ENCODE measurements at places on chromosomes 4 and X. TPM values are rescaled to one million over a fixed set of nuclear protein-coding genes. Genes with fewer than 3 reads are reported as not detected.

FAT1 gene
- total RNA-seq: 86.4 TPM

PDE6B gene
- 0.88 TPM for total RNA-seq

SCD5 gene
- total RNA-seq: 1.9 TPM

SH3BP2 gene
- total RNA-seq: 32.6 TPM

- peak; percentile 83 for ATAC-seq
Measured at GRCh38 chr4:71231129-71232055, 107.4 kb upstream of the SLC4A4 start.

DNA sequence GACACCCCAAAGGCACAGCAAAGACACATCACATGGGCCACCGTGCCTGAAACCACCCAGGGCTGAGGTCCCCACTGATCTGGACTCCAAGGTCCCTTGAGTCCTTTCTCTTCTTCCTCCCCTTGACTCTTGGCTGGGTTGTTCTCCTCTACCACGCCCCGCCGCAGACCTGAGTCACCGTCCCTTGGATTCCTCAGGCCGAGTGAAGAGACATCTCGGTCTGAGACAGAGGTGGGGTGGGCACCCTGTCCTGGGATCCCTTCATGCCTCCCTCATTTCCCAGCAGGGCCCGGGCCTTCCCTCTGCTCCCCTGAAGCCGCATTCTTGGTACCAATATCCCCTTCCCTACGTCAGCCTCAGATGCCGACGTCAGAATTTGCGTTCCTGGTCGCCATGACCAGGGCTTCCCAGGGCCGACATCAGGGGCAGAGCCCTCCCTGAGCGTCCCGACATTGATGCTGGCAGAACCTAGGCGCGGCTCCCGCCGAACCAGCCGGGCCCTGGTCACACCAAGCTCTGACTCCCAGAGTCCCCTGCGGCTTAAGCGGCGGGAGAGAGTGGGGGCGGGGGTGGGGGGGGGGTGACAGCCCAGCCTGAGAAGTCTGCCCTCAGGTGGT, 498 bp downstream of the MAGEA10 start:
- no peak for ATAC-seq

- no peak for ATAC-seq
Measured at GRCh38 chr4:114087596-114088230, 108.3 kb upstream of the ARSJ start.

- ATAC-seq: no peak
Measured at GRCh38 chr4:66911880-66912279, 633.4 kb downstream of the CENPC start.

DNA sequence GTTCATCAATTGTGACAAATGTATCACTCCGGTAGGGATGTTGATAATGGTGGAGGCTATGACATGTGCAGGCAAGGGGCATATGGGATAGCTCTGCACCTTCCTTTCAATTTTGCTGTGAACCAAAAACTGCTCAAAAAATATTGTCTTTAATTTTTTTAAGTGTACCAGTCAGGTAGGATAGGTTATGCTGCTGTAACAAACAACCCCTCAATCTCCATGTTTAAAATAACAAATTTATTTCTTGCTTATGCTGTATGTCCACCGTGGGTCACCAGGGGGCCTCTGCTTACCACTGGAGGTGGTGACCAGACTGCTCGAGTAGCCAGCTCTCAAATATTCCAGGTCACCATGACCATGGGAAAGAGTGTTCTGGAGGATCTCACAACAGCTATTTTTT, 23.4 kb upstream of the MSX1 start:
- no peak for ATAC-seq

GRCh38 chr4:73964862-73965611, 16.8 kb downstream of the PF4 start:
- ATAC-seq: peak; percentile 17

DNA sequence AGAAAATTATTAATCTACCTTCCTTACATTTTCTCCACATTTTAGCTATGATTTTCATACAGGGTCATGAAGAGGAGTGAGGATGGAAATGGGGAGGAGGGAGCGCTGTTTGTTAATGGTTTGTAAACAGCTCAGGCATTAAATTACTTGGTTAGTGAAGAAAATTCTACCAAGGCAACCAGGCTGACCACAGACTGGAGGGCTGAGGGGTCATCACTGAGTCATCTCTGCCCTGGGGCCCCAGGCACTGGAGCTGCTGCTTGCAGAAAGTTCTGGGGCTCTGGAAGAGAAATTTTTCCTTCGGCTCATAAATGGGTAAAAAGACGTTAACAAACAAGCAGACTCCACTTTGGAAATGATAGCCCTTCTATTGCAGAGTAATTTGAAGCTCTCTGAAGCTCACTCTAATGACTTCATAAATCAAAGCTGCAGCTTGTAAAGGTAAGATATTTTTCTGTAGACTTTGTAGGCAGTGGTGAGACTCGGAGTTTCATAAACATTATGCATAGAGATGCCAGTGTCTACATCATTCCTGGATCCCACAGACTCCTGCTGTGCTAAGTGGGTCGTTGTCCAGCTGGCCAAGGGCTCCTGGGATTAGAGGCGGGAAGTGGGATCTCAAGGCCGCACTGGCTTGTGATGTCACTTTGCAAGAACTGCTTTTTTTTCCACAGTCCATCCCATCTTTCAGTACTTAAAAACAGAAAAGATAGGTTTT, 159.6 kb downstream of the PTTG2 start:
- ATAC-seq: no peak

DNA sequence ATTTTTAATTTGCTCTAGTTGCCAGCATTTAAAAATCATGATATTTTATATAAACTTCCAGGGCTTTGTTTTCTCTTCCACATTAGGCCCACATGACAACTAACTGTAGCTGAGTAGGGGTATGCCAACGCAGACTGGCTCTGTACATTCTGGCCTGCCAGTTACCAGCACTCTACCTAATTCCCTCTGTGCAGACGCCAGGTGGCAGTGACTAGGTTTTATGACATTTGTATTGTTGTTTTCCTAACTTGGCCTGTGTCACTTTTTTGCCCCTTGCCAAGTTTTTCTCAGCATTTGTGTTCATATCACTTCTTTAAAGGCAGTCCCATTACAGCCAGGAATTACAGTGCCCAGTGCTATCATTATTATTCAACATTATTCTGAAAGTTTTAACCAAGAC, 347.5 kb downstream of the NKX6-1 start:
- no peak for ATAC-seq

- no peak for ATAC-seq
Measured at GRCh38 chrX:110698696-110699095, 96.9 kb downstream of the CHRDL1 start.

GRCh38 chr4:57691370-57691769, 581.2 kb upstream of the IGFBP7 start:
- ATAC-seq: no peak

GRCh38 chr4:152454398-152455011, 81.4 kb downstream of the FBXW7 start:
- ATAC-seq: no peak

- no peak for ATAC-seq
Measured at GRCh38 chrX:70436343-70436742, 8.3 kb upstream of the DLG3 start.

DNA sequence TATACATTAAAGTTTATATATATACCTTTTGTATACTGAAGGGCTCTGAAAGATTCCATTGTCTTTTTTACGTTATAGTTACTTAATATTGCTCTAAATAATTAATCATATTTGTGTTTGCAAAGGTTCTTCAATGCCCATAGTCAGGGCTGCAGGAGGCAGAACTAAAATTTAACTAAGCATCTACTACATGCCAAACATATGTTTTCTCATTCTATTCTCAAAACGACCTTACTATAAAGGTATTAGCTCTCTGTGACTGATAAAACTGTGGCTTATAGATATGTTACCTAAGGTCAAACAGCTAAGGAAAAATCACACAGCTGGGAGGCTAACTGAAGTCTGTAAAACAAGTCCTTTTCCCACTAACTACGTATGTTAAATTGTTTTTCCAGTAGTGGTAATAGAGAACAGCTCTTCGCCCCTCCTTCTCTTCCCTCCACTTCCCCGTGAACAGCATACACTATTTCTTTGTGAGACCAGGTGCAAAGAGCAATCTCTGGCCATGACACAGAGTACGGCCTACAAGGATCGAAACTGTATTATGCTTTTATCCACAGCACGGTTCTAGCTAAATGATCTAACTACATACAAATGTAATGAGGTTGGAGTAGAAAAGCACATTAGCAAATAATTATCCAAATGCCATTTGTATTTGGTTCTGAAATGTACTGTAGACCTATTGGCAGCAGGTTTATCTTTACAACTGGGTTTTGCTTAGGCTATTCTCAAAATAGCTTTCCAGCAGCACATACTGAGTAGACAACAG, 1.7 kb downstream of the CNOT6L start:
- ATAC-seq: no peak

- ATAC-seq: no peak
Measured at GRCh38 chr4:128471576-128471975, 184.0 kb upstream of the PGRMC2 start.

DNA sequence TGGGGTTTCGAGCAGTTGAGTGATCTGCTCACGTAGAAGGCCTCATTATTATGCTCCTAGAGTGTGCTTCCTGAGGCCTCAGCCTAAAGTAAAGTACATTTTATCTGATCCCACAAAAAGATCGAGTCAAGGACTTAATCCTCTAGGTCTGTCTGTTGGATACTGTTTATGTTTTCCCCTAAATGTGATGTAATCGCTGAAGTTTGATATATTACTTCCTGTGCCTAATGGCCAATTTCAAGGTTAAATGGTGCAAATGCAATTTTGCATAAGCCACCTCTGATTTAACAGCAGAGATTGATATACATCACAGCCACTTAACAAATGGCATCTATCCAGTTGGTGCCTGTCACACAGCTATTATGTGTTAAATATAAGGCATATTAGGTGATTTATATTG, 19.4 kb upstream of the SERTM2 start:
- no peak for ATAC-seq

DNA sequence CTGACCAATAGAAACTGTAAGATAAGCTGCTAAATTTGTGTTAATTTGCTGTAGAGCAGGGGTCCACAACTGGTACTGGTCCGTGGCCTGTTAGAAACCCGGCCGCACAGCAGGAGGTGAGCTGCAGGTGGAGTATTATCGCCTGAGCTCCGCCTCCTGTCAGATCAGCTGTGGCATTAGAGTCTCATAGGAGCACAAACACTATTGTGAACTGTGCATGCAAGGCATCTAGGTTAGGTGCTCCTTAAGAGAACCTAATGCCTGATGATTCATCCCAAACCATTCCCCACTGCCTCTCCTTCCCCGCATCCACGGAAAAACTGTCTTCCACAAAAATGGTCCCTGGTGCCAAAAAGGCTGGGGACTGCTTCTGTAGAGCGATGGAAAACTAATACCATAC, 19.7 kb downstream of the FBXW7 start:
- ATAC-seq: peak; percentile 36

All from esophagus mucosa (tissue), 1 donor.